ENCODE measurements at places on chromosomes 3 and 15.

DNA sequence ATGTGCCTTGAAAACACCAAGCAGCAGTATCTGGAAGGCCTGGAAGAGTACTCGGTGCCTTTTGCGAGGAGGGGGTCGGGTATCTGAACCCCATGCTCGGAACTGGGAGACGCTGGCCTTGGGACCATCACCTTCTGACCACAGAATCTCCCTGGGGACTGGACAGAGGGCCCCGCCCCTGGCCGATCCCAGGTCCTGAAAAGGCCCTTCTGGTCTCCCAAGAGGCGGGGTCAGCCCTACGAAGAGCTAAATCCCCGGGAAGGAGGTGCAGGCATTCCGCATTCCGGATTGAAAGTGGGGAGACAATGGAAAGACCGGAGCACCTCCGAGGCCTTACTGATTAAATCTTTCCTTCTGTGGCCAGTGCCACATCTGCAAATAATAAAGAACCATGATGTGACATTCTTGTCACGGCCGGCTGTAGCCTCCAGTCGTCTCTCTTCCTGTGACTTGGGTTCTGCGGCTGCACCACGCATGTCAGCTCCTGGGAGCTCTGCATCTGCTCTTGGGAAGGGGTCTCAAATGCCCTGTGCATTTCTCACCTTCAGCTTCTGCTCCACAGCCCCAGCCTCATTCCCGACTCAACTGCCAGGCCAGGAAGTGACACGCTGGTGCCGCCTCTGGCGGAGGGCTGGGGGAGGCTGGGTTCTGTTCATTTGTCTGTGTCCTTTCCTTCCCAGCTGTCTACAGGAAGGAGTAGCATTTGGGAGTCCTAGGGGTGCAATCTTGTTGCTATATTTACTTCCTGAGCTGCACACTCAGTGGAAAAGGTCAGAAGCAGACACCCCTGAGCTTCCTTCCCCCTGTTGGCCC lies 173.5 kb downstream of the KLF13 start:
- no peak for DNase-seq

- DNase-seq, result no peak
Observed at GRCh38 chr15:63453186-63453905, 51.0 kb upstream of the USP3 start.

DNA sequence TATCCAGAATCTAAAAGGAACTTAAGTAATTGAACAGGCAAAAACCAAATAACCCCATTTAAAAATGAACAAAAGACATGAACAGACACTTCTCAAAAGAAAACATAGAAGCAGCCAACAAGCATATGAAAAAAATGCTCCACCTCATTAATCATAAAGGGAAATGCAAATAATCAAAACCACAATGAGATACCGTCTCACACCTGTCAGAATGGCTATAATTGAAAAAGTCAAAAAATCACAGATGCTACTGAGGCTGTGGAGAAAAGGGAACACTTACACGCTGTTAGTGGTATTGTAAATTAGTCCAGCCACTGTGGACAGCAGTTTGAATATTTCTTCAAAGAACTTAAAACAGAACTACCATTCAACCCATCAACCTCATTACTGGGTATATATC lies 220.7 kb downstream of the MEX3B start:
- DNase-seq, result no peak

GRCh38 chr3:66036586-66037148 lies 2.1 kb downstream of the MAGI1 start:
- DNase-seq, result no peak

DNA sequence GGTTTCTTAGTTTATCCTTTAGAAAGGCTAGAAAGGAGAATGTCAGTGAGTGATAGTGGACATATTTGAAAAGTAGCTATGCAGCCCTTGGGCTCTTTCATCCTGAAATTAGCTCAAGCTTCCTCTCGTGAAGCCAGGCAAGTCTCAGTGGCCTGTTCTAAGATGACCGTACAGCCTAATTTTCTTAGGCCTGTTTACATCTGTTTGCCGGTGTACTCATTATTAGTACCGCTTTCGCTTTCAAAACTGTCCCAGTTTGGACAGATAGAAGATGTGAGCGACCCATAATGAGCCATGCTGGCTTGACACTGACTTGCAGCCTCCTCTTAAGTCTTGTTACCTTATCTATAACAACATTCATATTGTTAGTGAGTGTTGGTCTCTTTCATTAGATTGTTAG lies 5.7 kb upstream of the ARL14 start:
- no peak for DNase-seq

- DNase-seq, result no peak
Observed at GRCh38 chr15:89315375-89315929, 19.2 kb downstream of the POLG start.

Measured in SJSA1 (cell line).